Stimulated activated CD4-positive, alpha-beta T cell treated with anti-CD3 and anti-CD28 coated beads, Interleukin-1b, Interleukin-23, amount 100 ng/mL, for 1 hour (primary cell): ENCODE measurements at places on chromosomes 1 and 21.

DNA sequence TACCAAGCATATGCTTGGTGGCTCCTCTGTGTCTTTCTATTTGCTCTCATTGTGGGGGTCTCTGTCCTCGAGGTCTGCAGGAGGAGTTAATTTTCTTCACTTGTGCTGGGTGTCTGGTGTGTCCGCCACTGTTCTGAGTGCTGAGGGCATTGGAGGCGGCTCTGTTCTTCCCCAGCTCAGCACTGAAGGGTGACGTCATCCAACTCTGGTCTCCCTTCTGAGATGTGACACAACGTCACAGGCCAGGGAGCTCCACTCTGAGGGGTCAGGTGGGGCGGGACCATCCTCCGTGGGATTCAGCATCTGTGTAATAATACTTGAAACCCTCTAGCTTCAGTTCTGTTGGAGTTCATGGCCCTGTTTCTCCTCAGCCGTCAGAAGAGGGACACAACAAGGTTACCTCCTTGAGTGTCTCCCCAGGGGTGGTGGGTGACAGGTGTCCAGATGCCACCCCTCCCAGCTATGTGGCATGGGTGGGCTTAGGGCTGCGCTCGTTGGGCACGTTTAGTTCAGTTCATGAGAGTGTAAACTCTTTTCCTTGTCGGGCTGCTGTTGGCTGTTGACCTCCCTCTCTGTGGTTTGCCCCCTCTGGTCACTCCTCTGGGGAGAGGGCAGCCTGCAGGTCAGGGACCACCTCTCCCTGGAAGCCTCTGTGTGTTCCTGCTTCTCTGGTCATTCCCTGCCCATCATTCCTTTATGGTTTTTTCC, 3.1 kb downstream of the IBA57 start:
- DNase-seq, result no peak

- no peak for DNase-seq
These were observed 5.5 kb downstream of the TSEN15 start for GRCh38 chr1:184056921-184057555.

DNA sequence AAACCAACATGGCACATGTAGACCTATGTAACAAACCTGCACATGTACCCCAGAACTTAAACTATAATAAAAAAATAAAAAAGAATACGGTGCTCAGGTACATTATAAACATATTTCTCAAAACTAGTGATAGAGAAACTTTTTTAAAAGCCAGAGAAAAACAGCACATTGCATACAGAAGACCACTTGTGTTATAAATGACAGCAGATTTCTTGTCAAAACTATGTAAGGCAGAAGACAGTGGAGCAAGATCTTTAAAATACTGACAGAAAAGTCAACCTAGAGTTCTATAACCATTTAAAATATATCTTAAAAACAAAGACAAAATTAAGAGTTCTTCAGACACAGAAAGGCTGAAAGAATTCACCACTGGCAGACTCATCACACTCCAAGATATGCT, 144.7 kb downstream of the NEGR1 start:
- no peak for DNase-seq

- no peak for DNase-seq
These were observed 23.7 kb downstream of the SLC35A3 start for GRCh38 chr1:99993468-99993845.

GRCh38 chr1:45913731-45914501, 110.5 kb downstream of the MAST2 start:
- no peak for DNase-seq

- DNase-seq, result no peak
These were observed 1.4 kb upstream of the PTGFRN start for GRCh38 chr1:116908266-116908665.

- no peak for DNase-seq
These were observed 222.7 kb upstream of the PLD5 start for GRCh38 chr1:242747233-242747632.

- DNase-seq, result no peak
These were observed 2.0 kb downstream of the LORICRIN start for GRCh38 chr1:153261281-153262069.

- peak; percentile 41 for DNase-seq
These were observed 8.6 kb downstream of the FMOD start for GRCh38 chr1:203342192-203342940.

GRCh38 chr1:234955107-234955731, 173.4 kb downstream of the TOMM20 start:
- no peak for DNase-seq

- no peak for DNase-seq
These were observed 90.9 kb upstream of the RUNX3 start for GRCh38 chr1:25020851-25021590.

GRCh38 chr1:183734543-183735036, 70.3 kb upstream of the RGL1 start:
- no peak for DNase-seq

DNA sequence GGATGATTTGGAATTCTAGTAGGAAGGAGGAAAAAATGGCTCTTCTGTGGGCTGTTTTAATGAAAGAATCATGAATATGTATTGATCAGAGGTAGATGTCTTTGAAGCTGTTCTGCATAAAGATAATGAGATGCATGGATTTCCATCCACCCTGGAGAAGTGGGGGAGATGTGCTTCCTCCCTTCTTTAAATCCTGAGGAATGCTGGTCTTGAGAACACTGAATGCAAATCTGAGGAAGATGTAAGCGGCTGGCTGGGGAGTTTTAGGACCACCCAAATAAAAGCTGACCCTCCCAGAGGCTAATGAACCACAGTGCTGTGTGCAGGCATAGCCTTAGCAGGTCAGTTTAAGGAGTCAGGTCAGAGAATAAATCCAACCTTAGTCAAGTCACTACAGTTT, 37.3 kb downstream of the ZMYND12 start:
- no peak for DNase-seq

DNA sequence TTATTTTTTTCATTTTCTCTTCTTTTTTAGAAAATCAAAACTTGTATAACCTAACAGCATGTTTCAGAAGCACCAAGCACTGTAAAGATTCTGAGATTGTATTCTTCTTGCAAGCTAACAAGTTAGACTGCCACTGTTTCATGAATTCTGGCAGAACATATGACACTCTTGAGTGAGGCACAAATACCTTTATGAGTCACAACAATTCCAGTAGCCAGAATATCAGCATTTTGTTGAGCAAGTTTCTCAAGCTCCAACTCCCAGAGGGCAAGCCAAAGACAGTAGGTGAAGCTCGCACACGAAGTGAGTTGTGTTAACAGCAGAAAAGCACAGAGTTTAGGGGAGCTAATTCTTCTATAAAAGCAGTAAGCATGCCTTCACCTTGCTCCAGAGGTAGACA, 268.8 kb upstream of the NCAM2 start:
- no peak for DNase-seq

DNA sequence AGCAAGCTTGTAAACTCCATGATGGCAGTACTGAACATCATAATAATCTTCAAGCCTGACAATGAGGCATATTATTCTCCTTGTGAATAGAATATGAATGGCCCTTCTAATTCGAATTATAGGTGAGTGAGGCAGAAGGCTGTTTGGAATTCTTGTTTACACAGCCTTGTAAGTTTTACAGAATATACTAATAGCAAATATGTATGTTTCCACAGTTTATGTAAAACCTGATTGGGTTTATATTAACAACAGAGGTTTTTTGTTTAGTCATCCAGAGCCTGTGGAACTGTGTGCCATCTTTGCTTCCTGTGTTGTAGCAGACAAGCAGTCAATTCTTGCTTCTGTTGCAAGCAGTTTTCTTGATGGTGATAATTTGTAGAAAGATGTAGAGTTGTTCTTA, 8.0 kb downstream of the OSBPL9 start:
- no peak for DNase-seq

DNA sequence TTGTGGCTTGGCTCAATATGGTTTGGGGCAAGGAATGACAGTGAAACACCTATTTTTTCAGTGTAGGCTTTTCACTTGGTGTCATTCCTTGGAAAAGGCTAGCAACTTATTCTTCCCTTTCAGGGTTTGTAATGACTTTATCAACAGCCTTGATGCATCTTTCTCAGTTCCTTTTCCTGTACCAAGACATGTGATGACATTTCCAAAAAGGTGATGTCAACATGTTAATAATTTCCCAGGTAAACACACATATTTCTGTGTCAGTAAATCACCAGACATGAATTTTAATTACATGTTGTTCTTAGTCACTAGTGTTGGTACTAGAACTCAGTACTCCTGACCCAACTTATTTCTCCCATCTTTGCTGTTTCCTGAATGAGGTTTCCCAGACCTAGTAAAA, 37.8 kb upstream of the RRP15 start:
- no peak for DNase-seq

DNA sequence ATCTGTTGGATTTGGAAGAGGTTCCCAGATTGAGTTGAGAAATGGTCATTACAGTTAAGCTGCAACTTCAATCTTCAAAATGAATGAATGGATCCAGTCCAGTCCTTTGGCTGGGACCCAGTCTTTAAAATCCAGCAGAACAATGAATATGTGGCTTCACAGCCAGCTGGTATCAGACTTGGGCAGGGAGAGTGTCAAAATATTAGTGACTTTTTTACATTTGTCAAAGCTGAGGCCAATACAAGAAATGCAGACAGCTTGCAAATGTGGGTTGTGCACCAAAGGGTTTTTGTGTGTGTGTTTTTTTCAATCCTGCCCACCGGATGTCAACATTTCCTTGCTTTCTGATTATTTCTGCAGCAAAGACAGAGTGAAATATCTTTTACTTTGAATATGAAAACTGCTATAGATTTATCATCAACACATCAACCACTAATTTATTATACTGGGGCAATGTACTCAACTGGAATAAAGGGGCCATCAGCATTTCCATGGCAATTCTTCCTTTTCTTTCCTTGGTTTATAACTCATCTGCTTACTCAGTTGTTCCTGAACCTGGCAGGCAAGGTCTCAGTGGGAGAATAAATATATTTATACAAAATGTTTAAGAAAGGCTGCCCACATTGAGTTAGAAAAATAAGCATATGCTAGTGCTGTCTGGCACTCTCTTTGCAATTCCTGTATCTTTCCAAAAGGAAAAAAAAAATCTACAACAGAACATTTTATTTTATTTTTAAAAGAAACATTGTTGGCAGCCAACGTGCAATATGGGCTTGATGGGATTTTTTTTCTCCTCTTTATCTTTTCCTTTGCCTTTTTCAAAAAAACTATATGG, 491.6 kb upstream of the C1orf87 start:
- DNase-seq, result no peak

DNA sequence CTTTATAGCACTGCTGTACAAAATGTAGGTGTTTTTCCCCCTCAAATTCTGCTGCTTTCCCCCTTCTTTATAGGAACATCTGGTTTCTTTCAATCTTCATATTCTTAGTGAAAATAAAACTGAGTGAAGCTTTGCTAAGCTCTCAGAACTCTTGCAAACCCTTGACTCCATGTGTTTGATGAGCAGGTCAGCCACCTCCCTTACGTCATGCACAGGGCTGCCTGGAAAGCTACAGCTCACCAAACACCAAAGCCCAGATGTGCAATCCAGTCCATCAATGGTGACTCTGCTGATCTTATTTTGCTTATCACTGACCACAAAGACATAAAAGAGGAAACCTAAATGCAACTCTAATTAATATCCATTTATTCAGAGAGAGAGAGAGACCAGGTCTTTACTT, 5.5 kb downstream of the CACNA1E start:
- no peak for DNase-seq

DNA sequence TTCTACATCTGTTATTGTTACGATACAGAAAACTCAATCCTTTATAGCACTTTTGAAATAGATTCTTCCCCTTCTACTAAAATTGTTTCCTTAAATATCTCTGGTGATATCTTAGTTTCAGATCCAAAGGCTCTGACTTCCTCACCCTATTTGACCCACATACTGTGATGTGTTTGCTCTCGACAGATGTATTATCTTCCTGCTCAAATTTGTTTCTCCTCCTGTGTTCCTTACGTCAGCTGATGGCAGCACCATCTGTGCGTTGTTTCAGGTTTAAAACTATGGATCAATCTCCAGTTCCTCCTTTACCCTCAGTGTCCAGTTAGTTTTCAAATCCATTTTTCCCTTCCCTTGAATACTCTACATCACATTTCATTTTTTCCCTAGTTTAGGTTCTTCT, 274.4 kb downstream of the RYR2 start:
- DNase-seq, result no peak

GRCh38 chr1:245953876-245954660, 553.0 kb downstream of the SMYD3 start:
- no peak for DNase-seq

DNA sequence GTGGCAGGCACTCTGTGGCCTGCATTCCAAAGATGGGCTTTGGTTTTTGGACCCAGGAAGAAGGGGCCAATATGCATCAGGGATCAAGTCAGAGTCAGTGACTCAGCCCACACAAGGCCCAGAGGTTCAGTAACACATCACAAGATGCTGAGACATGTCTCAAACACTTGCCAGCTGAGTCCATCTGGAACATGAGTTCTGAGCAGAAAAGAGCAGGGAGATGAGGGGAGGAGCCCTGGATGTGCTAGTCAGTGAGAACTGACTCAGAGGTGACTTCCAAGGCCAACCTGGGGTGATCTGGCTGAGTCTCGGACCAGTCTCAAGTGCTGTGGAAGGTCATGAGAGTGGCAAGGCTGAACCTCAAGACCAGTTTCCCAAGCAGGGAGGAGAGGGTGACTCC, 150.1 kb downstream of the CDC7 start:
- no peak for DNase-seq

DNA sequence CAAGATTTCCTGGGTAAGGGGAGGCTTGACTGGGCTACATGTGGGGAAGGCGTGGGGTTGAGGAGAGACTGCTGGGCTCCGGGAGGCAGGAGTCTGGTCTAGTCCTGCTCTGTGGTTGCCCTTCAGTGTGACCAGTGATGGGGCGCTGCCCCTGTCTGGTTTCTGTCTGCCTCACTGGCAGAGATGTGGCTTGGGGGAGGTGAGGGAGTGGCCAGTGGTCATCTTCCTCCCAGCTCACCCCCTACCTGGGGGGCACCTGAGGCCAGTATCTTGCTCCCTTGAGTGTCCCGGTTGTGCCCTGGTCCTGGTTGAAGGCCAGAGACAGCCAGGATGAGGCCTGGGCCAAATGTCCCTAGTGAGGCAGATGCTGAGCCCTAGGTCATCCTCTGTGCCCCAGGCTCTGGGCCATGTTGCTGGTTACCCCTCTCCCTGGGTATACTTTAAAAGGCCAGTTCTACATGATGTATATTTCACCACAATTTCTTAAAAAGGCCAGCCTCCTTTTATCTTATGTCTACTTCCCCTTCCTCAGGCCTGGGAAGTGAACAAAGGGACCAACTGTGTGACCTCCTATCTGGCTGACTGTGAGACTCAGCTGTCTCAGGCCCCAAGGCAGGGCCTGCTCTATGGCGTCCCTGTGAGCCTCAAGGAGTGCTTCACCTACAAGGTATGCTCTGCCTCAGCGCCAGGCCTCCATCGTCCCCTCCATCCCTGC, 10.5 kb downstream of the FAAH start:
- no peak for DNase-seq

GRCh38 chr1:27070390-27071048, 57.9 kb upstream of the TENT5B start:
- no peak for DNase-seq

GRCh38 chr1:111937147-111937725, 52.2 kb downstream of the KCND3 start:
- DNase-seq, result no peak

DNA sequence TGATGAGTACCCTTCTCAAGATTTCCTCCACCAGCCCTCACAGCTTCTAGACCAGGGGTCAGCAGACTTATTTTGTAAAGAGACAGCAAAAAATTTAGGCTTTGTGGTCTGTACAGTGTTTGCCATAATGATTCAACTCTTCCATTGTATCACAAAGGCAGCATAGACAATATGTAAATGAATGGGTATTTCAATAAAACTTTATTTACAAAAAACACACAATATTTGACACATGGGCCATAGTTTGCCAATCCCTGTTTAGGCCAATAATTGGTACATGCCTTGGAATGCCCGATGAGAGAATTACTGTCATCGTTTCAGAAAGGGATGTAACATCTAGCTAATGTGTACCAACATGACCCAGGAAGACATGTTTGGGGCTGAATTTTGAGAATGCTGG, 178.9 kb upstream of the GALNT2 start:
- no peak for DNase-seq
